ENCODE measurements at places on chromosomes 1 and 21. TPM values are rescaled to one million over a fixed set of nuclear protein-coding genes. Genes with fewer than 3 reads are reported as not detected.

SFPQ gene
- 486 TPM for total RNA-seq

RNF11 gene
- total RNA-seq = 45.5 TPM

CC2D1B gene
- 22.6 TPM for total RNA-seq

PDZK1 gene
- total RNA-seq = 0.57 TPM

MIER1 gene
- 31.0 TPM for total RNA-seq

RAD54L gene
- 51.2 TPM for total RNA-seq

PLK3 gene
- total RNA-seq = 12.0 TPM

C1orf210 gene
- total RNA-seq = 11.7 TPM

CRB1 gene
- 0.11 TPM for total RNA-seq

OLIG2 gene
- 0.60 TPM for total RNA-seq

DNAH14 gene
- total RNA-seq = 34.1 TPM

NMNAT2 gene
- 8.8 TPM for total RNA-seq

NTRK1 gene
- 0.23 TPM for total RNA-seq

HSD3B1 gene
- not detected for total RNA-seq

PCBP3 gene
- total RNA-seq = 8.5 TPM

CCDC30 gene
- total RNA-seq = 2.1 TPM

FCGR3B gene
- not detected for total RNA-seq

C1orf116 gene
- total RNA-seq = 2.4 TPM

OR2W3 gene
- total RNA-seq = 0.17 TPM

FYB2 gene
- total RNA-seq = 0.15 TPM

FAM167B gene
- total RNA-seq = 7.1 TPM

OR2L13 gene
- not detected for total RNA-seq

SLC5A9 gene
- total RNA-seq = 0.22 TPM

CRP gene
- total RNA-seq = 0.85 TPM

Measured in WTC11 (cell line).